GM12865 (cell line): ENCODE measurements at places on chromosomes 1 and 21.

GRCh38 chr21:24671901-24672300, 935.4 kb downstream of the MRPL39 start:
- no peak for DNase-seq

- no peak for DNase-seq
These were observed 10.2 kb downstream of the MFN2 start for GRCh38 chr1:11990303-11991032.

- DNase-seq, result no peak
These were observed 42.6 kb downstream of the PLEKHA6 start for GRCh38 chr1:204317170-204317569.

DNA sequence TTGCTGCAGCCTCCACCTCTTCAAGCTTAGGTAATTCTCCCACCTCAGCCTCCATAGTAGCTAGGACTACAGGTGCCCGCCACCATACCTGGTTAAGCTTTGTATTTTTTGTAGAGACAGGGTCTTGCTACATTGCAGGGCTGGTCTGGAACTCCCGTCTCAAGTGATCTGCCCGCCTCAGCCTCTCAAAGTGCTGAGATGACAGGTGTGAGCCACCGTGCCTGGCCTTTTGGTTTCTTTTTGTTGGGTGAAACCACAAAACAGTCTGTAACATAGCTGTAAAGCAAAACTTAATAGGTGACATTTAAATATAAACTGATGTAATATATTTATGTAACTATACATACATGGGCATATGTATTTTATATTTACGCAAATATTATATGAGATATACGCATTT, 3.1 kb upstream of the DNAJC11 start:
- DNase-seq, result peak; percentile 21

DNA sequence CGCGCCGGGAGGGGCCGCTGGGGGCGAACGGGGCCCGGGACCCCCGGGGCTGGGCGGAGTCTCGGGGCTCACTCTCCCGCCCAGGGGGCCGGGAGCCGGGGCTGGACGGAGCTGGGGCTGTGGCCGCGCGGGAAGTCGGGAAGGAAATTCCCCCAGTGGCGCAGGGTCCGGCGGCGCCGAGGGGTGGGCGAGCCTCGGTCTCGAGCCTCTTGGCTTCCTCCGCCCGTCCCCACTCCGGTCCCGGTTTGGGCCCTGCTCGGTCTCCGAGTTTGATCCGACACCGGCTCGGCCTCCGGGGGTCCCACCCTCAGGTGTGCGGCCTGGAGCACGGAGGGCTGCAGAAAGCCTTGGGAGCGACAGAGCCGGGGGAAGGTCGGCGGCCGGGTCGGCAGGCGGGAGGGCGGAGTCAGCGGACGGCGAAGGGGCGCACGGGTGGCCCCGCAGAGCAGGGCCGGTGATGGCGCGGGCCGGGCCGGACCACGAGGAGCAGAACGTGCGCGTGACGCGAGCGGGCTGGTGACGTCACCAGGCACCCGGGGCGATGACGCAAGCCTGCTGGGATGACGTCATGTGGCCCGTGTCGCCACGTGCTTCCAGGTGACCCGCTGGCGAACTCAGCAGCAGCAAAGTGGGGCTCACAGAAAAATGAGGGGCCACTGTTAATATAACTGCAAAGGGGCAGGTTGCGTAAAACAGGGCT, 610 bp upstream of the HES4 start:
- peak; percentile 71 for DNase-seq

DNA sequence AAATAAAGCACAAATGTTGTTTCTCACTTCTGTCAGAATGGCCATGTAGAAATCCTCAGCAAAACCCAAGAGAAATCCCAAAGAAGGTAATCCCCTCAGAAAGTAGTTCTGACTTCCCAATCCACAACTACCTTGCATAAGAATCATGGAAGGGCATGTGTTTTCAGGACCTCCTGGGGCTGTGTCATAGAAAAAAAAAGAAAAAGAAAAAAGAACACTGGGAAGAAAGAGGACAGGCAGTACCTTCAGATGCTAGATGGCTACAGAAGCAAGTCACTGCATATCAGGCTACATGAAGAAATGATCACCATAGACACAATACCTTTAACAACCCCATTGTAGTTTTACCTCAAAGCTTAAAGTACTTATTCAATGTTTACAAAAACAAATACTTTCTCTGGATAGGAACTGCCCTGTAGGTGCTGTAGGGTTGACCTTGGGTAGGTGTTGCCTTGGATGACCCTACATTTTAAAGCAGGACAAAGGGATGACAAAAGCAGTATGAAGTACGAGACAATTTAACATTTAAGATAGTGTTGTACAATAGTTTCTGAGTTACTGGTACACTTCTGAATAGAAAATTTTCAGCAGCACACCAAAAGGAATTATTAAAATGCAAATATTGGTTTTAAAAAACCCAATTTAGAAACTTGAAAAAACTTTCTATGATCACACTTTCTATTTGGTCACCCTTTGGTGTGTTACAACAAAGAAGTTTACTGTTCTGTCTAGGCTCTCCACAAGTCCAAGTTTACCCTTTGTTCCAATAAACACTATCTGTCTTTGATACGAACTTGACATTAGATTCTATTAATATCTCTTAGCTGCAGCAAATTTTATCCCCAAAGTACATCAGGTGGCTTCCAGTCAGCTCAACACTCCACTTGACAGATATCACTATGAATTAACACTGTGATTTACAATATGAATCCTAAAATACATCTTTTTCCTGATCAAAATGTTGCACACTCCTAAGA, 5.0 kb downstream of the TRIT1 start:
- no peak for DNase-seq

DNA sequence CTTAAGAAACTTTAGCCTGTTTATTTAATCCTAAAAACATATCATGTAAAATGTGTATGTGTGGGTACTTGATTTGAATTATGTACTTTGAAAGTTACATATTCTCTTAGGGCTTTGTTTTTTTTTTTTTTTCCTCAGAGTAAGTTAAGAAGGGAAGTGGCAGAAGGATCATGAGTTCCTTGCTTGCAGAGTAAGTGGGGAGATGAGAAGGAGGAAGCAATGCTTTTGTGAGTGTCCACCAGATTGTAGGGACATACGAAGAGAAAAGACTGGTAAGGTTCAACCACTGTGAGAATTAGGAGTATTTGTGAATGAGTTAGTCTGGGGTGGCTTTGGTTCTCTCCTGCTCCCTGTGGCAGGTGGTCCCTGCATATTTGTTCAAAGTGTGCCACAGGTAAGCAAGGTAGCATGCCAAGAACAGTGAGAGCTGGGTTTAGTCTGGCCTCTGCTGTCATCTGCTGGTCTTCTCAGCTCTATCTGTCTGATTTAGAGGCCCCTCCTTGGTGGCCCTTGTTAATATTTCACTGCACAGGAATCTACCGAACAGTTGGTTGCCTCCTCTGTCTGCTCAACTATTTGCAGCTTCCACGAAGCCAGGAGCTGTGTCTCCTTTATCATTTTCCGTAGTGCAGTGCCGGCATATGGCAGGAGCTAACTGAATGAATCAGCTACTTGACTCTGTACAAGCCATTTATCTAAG, 9.5 kb downstream of the DNM3 start:
- DNase-seq, result no peak

- no peak for DNase-seq
These were observed 25.9 kb downstream of the RHBG start for GRCh38 chr1:156394835-156395461.
